Vagina (tissue), 2 donors: ENCODE measurements at places on chromosomes 3 and 15.

DNA sequence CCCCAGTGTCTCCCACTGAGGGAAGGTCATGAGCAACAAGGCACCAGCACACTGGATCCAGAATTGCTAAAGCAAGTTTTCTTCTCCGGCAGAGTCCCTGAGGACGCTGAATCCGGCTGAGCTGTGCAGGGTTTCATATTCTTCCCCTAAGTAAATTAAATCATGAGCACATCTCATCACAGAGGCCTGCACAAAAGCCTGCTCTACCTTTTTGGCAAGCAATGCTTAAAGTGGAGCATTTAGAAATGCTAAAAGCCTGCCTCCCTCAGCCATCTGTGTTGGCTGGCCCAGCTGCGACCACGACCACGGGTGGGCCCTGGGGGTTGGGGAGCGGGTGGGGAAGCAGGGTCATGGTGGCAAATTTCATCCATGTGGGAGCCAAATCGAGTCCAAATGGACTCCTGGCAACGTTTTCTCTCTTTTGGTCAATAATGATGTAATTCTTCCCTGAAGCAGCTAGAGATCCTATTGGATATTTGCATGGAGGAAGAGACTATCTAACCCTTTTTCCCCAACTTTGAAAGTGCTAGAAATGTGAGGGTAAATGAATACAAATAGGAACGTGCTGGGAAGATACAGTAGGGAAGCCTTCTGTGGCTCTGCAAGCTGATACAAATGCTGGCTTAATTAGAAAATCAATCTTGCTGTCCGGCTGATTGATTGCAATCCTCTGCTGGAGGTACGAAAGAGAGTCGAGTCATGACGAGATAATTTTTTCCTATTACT is 532.8 kb upstream of the TBL1XR1 start:
- H3K27ac ChIP-seq, result peak overlapping the region; percentile 53
- no peaks in the 10 kb centered on the region for H3K36me3 ChIP-seq
- no peak overlapping the region for H3K4me3 ChIP-seq

DNA sequence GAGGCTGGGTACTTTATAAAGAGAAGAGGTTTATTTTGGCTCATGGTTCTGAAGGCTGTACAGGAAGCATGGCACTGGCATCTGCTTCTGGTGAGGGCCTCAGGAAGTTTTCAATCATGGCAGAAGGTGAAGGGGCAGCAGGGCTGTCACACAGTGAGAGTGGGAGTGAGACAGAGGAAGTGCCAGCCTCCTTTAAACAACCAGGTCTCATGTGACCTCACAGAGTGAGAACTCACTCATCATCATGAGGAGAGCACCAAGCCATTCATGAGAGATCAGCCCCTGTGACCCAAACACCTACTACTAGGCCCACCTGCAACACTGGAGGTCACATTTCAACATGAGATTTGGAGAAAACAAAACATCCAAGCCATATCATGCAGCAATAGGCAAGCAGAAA is 9.3 kb upstream of the RFTN1 start:
- H3K4me3 ChIP-seq, result no peak overlapping the region
- H3K27ac ChIP-seq, result no peak overlapping the region

DNA sequence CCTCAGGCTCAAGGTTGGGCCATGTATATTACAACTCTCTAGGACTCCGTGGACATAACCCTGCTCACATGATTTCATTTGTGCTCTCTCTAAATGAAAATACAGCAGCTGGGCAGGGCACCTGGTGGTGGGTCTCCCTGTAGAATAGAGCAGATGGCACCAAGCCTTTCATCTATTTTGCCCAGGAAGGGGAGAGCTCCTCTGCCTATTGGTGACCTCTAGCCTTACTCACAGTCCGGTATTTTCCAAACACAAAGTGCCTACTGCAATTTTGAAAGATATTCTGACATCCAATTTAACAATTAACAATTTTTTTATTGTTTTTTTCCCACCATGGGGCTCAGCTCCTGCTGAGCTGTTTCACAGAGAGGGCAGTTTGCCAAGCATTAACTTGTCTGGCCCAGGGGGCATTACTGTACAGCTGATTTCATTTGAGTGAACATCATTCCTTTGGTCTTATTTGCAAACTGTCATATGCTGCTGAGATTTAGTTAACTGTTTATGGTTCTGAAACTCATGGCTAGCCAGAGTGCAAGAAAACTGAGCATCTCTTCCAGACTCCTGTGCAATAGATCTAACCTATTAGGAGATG is 474.0 kb downstream of the EPHB1 start:
- no peak overlapping the region for H3K4me3 ChIP-seq
- H3K4me1 ChIP-seq, result no peaks in the 10 kb centered on the region
- no peaks in the 10 kb centered on the region for H3K36me3 ChIP-seq
- no peak overlapping the region for H3K27ac ChIP-seq
- H3K27me3 ChIP-seq, result no peaks in the 10 kb centered on the region
- DNase-seq, result no peak

DNA sequence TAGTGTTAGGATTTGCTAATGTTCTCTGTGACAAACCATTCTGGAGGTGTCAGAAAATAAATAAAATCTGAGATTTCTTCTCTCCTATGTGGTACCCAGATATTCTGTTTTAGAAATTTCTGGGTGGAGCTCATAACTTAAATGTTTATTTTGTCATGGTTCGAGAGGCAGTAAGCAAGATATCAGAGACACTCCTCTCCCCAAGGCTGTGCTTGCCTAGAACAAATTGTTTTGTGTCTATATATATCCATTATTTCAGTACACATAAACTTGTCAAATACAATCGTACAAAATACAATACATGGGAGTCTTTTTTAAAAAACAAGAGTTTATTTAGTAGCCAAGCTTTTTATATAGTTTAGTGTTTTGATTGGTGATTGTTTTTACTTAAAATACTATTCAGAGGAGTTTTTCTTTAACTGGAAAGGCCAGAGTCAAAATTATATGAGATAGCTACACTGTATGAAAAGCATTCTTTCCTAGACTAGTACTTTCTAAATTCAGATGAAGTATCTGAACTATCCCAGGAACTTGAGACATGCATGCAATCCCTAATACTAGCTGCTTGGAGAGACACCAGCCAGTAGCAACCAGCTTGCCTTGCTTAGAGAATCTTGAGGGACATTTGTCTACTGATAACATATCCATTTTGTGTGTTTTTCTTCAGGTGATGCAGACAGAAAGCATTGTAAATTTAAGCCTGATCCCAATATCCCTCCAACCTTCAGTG is 4.7 kb downstream of the EXOG start:
- peaks cover 10% of the 10 kb centered on the region for H3K4me1 ChIP-seq
- no peak overlapping the region for H3K4me3 ChIP-seq
- no peaks in the 10 kb centered on the region for H3K27me3 ChIP-seq
- no peak for DNase-seq

GRCh38 chr15:74178326-74179100 is 5.0 kb downstream of the ISLR start:
- no peak for DNase-seq
- H3K27me3 ChIP-seq, result no peaks in the 10 kb centered on the region
- H3K36me3 ChIP-seq, result no peaks in the 10 kb centered on the region
- peak overlapping the region; percentile 89 for H3K27ac ChIP-seq
- H3K4me1 ChIP-seq, result peaks cover 68% of the 10 kb centered on the region

GRCh38 chr15:74373056-74373650 is 5.7 kb upstream of the CYP11A1 start:
- no peaks in the 10 kb centered on the region for H3K27me3 ChIP-seq
- H3K4me3 ChIP-seq, result no peak overlapping the region
- no peak overlapping the region for H3K27ac ChIP-seq
- DNase-seq, result no peak

DNA sequence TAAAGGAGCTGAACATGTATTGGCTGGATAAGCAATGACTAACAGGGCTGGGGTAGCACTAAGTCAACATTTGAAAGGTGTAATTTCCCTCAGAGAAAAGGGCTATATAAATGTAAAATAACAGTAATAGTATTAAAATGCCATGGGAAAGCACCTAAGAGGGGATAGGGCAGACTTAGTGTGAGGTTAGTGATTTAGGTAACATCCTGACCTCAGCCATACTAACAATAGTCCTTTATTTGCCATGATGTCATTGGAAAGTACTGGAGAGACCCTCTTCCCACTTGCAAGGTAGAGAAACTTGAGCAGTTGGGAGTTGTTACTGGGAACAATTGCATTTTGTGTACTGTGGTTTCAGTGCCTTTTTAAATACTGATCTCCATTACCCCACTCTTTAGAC is 103.4 kb downstream of the LSAMP start:
- no peaks in the 10 kb centered on the region for H3K36me3 ChIP-seq
- H3K27me3 ChIP-seq, result no peaks in the 10 kb centered on the region
- no peak overlapping the region for H3K4me3 ChIP-seq
- H3K27ac ChIP-seq, result no peak overlapping the region
- H3K4me1 ChIP-seq, result peaks cover 5% of the 10 kb centered on the region

DNA sequence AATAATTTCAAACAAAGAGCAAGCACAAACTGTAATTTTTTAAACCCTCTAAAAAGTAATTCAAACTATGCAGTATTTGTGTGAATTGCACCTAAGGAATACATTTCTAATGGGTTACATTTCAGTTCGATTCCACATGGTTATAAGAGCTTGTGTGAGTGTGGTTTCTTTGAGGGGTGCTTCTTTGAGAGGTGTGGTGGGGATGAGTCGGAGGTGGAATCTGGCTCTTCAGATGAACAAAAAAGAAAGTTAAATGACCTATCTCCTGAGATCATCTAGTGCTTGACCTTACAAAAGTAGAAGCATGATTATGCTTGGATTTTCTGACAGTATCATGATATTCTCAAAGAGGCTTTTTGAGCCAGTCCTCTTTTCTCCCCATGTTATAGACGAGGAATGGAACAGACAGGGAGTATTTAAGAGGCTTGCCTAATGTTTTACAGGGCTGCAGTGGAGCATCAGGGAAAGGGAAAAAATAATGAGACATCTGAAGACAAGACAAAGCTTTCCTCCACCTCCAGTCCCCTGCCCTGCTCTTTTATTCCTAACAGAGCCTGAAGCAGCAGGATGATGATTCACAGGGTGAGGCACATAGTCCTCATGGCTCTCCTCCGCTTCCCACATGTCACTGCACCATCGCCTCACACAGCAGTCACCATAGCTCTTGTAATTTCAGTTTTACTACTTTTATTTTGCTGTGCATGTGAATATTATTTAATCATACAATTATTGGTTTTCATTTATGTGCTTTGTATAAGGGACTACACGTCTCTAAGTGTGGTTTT is 82.0 kb downstream of the LYSMD4 start:
- no peaks in the 10 kb centered on the region for H3K27me3 ChIP-seq
- peaks cover 8% of the 10 kb centered on the region for H3K36me3 ChIP-seq
- no peak overlapping the region for H3K27ac ChIP-seq
- H3K4me3 ChIP-seq, result no peak overlapping the region

GRCh38 chr3:8573342-8573926 is 71.2 kb downstream of the SSUH2 start:
- no peak overlapping the region for H3K27ac ChIP-seq
- H3K27me3 ChIP-seq, result no peaks in the 10 kb centered on the region
- no peak for DNase-seq
- peaks cover 28% of the 10 kb centered on the region for H3K4me1 ChIP-seq
- H3K4me3 ChIP-seq, result no peak overlapping the region
- H3K36me3 ChIP-seq, result peaks cover 10% of the 10 kb centered on the region

DNA sequence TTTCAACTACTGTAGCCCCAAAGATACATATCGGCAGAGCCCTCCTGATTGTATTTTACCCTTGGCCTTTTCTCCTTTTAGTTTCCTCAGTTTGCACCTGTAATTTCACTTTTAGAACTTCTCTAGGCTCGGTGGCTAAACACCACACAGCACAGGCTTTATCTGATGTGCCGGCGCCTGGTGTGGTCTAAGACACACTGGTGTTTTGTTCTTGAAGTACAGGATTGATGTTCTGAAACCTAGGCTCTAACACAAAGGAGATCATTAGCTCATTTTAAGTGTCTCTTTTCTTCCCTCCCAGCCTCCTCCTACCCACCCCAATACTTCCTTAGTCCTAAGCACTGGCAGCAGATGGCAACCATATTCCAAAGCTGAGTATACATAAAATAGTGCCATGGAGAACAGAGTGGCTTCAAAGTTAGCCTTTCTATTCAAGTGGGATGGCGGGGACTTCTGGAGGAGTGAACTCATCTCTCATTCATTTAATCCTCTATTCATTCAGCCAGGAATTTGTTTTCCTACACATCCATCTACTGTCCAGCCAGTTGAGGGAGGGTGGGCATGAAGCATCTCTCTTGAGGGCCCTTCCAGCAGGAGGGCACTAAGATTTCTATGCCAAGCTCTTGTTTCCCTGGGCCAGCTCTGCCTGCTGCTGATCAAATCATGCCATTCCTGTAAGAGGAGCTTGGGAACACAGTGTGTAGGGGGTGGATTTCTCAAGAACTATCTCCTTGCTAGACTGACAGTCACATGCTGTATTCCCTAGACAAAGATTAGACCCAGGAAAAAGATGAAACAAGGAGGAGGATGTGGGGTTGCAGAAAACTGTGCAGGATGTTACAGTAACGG is 71.2 kb downstream of the TIGIT start:
- DNase-seq, result no peak
- H3K36me3 ChIP-seq, result no peaks in the 10 kb centered on the region
- no peaks in the 10 kb centered on the region for H3K4me1 ChIP-seq
- H3K27me3 ChIP-seq, result no peaks in the 10 kb centered on the region
- no peak overlapping the region for H3K27ac ChIP-seq

DNA sequence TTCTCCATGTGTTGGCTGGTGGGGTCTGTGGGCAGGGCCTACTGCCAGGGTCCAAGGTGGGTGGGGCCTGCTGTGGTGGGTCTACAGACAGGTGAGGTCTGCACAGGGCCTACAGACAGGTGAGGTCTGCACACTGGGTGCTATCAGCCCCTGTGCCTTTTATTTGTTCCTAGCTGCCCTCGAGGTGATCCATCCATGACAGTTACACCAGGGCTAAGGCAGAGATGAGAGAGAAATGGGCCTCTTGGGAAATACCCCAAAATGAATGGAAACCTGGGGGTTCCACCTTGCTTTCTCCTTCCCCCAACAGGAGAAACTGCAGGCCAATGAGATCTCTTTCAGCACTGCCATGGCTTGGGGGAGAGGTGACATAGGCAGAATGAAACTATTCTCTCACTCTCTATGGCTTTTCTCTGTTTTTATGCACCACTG is 36.4 kb downstream of the CFAP100 start:
- DNase-seq, result no peak
- no peaks in the 10 kb centered on the region for H3K36me3 ChIP-seq
- no peak overlapping the region for H3K4me3 ChIP-seq
- no peaks in the 10 kb centered on the region for H3K27me3 ChIP-seq
- H3K4me1 ChIP-seq, result no peaks in the 10 kb centered on the region
- H3K27ac ChIP-seq, result no peak overlapping the region

DNA sequence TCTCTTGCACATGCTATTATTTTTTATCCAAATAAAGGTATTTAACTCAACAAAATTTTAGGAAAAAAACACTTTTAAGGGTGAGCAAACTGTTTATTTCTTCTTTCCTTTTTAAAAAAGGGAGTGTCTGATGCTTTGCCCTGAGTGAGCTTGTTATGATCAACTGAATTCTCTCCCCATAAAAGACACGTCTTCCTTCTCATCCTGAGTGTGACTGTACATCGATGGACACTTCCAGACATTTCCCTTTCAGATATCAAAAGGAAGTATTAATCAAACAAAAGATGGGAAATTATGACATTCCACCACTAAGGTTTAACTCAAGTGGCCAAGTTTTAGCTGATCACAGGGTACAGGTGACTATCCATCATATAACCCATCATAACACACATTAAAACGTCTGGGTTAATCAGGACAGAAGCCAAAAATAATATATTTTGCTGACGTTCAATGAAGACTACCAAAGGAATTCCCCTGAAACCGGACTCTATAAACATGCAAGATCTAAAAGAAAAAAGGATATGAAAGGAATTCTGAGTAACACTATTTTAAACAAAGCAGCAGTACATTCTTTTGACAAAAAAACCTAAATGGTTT is 354.8 kb downstream of the MECOM start:
- H3K4me1 ChIP-seq, result no peaks in the 10 kb centered on the region
- no peak for DNase-seq
- H3K27me3 ChIP-seq, result no peaks in the 10 kb centered on the region
- no peak overlapping the region for H3K27ac ChIP-seq
- H3K36me3 ChIP-seq, result no peaks in the 10 kb centered on the region
- H3K4me3 ChIP-seq, result no peak overlapping the region
